ENCODE measurements at places on chromosomes 5 and 9.

GRCh38 chr5:136192526-136193321 lies at the start of gene SMIM32:
SMIM32 (minus strand) TSS chr5:136193162; CDS start chr5:136192524, 638 bp downstream.
- DNase-seq, result peak; percentile 59

DNA sequence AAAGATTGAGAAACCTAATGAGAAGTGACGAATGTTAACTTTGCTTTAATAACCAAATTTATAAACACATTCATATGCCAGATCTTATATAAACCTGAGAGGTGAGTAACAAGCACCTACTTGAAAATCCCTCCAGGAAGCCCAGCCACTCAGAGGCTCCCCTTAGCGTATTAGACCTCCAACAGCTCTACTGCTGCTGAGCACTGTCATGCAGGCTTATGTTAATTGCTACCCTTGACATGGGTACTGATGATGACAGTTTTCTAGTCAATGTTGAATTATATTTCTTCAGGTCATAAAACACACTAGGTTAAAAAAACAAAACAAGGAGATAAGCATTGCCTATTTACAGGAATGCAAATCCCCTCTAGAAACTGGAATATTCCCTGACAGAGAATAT lies 161.2 kb downstream of the MPDZ start:
- no peak for DNase-seq

DNA sequence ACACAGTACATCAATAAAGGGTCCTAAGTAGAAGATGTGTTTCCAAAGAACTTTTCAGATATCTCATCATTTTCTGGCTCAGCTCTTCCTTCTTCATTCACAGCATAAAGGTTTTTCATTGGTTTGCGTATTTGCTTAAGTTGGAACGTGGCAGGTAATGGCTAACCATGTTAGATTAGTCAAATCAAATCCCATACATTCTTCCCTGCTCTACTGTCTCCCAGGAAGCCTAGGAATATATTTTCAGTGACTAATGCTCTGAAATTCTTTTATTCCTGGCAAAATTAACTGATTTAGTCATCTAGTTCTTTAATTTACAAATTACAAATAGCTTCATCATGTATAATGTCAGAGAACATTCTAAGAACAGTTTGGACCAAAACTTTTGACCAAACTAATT lies 99.6 kb upstream of the TMEM161B start:
- DNase-seq, result no peak

- peak; percentile 84 for DNase-seq
Observed at GRCh38 chr5:117681431-117682254, 1107.0 kb upstream of the SEMA6A start.

DNA sequence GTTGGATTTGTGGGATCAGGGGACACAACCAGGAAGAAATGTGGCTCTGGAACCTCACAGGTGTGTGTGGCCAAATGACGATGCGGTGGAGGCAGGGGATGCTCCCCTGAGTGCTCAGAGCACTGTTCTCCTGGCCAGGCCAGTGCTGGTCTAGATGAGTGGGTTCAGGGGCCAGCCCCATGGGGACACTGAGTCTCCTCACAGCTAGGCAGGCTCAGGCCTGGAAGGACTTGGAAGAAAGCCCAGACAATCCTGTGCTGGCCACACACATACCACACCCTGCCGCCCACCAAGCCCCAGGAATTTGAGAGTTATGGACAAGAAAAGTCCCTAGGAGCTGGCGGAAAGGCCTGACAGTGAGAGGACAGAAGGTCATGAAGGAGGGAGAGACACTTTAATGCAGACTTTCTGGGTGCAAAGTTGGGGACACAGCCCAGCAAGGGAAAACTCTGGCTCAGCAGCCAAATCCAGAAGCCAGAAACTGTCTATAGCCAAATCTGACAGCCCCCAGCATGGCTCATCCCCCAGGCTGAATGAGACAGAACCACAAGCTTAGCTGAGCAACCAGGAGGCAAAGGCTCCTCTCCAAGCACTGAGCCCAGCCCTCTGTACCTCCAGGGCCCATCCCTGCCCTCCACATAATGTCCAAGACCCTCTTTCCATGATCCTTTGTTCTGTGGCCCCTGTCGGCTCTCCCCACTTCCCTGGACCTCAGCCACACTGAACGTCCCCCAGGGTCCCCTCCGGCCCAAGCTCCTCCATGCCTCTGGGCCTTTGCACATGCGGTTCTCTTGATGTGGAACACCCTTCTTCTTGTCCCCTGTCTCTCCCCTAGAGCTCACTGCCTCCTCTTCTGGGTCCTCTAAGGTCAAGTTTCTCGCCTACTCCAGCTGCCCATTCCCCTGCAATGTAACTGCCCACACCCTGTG lies 22.4 kb downstream of the LHX6 start:
- DNase-seq, result no peak

DNA sequence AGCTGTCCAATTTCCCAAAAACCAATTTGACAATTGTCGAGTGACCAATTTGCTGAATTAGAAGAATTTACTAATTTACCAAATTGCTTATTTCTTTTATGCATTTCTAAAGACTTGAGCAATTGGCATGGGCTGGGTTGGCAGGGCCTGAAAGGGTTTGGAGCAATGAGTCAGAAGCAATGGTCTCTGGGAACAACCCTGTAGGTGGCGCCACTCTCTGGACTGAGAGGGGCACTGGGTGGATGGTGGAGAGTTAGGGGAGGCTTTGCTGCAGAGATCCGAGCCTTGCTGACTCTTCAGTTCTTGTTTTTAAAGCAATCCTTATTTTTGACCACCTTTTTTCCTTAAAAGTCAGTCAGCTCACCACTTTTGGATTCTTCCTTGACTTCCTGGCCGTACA lies 71.5 kb upstream of the RPS23 start:
- DNase-seq, result no peak

DNA sequence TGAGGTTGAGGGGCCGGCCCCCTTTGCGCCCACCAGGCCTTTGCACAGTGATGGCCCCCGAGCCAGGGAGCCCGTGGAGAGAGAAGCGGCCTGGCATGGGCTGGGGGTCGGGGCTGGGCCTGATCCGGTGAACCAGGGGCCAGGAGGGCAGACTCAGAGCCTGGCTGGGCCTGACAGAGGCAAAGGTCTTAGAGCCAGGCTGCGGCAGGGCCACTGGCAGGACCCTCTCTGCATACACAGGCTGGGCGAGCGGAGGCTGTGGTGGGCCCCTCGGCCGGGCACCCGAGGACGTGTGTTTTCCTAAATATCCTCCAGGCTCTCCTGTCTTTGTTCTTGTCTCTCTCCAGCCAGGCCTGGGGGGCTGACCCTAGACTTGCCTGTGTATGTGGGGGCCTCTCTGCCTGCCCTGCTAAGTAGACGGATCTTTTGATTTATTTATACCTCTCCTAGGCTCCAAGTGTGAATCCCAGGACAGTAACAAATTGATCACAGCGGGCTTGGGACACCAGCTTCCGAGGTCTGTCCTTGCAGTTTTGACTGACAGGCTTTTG lies 933 bp downstream of the NEK6 start:
- DNase-seq, result no peak

GRCh38 chr9:113646946-113647914 lies 183.7 kb downstream of the RGS3 start:
- no peak for DNase-seq

DNA sequence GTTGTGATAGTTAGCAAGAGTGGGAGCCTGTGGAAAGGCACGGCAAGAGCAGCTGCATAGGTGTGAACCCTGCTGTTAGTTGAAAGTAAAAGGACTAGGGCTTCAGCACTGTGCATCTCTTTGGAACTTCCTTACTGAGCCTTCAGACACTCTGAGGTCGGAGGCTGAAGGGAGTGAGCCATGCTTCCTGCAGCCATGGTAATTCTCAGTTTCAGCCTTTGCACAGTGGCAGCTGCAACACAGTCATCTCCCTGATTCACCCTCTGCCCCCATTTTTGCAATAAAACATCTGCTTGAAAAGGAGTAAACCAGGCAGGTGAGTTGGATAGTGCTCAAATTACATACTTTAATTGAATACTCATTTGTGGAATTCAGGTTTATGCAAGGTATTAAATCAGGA lies 6.5 kb upstream of the TLE4 start:
- DNase-seq, result no peak

- no peak for DNase-seq
Observed at GRCh38 chr9:116039312-116039711, 114.3 kb upstream of the PAPPA start.

DNA sequence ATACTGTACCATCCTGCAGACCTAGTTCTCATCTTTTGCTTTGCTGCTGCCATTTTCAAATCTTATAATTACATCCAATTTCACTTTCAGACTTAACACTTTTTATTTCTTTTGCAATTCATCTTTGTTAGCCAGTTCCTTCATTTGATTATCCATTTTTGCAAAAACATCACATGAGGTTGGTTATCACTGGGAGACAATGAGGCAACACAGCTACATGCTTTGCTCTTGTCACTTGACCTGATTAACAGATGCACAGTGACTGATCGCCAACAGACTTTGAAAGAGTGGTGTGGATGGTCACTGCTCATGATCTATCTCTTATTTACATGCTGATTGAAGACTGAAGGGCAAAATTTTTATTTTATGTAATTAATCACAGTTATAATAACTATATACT lies 17.0 kb upstream of the RNF20 start:
- DNase-seq, result no peak

GRCh38 chr5:159458217-159458711 lies 128.0 kb upstream of the IL12B start:
- no peak for DNase-seq

- DNase-seq, result no peak
Observed at GRCh38 chr5:98604301-98604700, 169.2 kb upstream of the RGMB start.

- DNase-seq, result peak; percentile 51
Observed at GRCh38 chr5:61333321-61333953, 1.4 kb downstream of the ZSWIM6 start.

DNA sequence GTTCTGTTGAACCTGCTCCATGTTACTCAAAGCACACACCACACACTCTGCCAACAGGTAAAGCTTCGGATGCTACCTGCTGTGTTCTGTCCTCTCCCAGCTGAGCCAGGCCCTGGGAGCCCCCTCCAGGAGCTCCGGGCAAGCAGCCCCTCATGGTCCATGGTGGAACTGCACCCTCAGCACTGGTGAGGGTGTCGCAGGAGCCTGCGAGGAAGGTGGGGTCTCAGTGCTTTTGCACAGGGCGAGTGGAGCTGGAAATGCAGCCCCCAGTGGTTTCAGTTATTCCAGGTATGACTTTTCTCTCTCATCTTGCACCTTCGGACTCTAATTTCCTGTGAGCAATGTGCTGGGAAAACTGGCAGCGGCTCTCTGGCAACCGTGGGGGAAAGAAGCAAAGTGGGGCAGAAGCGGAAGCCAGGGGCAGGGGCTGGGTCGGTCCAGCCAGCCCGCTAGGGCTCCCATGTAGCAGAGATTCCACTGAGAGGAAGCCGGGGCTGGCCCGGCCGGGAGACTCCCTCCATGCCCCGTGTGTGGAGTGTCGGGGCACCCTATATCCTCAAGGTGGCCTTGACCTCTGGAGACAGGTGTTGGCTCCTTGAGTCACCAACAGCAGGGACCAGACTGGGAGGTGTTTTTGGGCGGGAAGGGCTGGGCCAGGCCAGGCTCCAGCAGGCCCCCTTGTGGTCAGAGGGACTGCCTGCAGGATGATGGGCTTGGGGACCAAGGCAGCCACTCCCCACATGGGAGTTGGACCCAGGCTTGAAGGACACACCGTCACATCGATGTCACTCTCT lies 75.6 kb upstream of the PRSS3 start:
- no peak for DNase-seq

DNA sequence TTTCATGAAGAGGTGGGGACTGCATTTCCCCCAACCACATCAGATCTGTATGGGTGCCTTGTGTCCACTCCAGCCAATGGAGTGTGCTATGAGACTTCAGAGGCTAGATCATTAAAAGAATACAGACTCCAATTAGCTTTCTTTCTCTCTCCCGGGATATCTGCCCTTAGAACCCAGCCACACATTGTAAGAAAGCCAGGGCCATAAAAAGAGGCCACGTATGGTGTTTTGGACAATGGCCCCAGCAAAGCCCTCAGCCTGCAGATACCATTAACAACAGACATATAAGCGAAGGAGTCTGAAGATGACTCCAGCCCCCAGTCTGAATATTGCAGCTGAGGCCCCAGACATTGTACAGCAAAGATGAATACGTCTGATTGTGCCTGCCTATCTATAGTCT lies 21.5 kb downstream of the IL6ST start:
- no peak for DNase-seq

DNA sequence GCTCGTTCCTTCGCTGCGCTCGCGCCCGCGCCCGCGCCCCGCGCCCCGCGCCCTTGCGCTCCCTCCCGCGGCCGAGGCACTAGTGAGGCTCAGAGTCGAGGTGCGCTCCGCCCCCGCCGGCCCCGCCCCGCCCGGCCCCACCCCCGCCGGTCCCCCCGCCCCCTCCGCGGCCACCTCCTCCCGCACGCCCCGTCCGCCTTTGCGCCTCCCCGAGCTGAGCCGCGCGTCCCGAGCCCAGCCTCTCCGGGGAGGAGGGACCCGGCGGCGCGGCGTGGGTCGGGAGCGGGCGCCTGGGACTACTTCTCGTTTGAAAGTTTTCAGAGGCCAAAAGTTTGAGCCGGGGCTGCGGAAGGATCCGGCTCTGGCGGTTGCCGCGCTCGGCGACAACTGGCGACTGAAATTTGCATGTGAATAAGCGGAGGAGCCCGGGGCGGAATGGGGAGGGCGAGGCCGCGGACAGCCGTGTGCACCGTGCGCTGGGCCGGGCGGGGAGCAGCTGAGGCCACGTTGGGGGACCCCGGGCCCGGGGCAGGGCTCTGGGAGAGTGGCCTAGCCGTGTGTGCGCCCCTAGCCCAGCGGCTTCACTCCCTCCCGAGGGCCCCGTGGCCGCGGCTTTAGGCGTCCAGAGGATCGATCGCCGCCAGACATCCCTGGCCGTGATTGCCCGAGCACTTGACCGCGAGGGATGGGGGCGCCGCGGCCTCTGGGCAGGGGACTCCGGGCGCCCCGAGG lies at the start of gene NOTCH1:
Gene NOTCH1, minus strand, starts transcription at position 84 of the 732 bp plus-strand sequence. CDS start 262 bp downstream, outside the sequence.
- DNase-seq, result peak; percentile 88

- no peak for DNase-seq
Observed at GRCh38 chr5:151240924-151241635, 11.9 kb upstream of the GM2A start.

DNA sequence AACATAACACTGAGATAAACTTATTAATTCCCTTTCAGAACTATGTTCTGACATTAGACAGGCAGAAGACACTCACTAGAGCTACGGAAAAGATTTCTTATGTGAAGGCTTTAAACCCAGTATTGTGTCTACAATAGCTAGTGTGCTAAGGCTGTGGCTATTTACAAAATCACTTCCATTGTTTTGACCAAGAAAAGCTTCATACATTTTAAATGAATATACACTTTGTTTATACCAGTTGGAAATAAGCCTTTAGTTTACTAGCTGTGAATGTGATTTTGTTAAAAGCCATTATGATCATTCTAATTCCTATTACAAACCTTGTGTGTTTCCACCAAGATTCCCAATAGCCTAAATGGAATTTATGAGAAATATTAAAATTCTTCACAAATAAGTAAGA lies 83.0 kb downstream of the AGTPBP1 start:
- no peak for DNase-seq

GRCh38 chr9:136981588-136982231 lies 1.1 kb upstream of the LCNL1 start:
- DNase-seq, result no peak

All from brain (organoid and tissue), 16 donors.